ENCODE measurements at places on chromosomes 11 and 22.
A peak's percentile ranks its signal among the peaks of the same experiment; 100 is the strongest.

- DNase-seq: no peak
These were observed 39.9 kb downstream of the SERGEF start for GRCh38 chr11:17972987-17973386.

DNA sequence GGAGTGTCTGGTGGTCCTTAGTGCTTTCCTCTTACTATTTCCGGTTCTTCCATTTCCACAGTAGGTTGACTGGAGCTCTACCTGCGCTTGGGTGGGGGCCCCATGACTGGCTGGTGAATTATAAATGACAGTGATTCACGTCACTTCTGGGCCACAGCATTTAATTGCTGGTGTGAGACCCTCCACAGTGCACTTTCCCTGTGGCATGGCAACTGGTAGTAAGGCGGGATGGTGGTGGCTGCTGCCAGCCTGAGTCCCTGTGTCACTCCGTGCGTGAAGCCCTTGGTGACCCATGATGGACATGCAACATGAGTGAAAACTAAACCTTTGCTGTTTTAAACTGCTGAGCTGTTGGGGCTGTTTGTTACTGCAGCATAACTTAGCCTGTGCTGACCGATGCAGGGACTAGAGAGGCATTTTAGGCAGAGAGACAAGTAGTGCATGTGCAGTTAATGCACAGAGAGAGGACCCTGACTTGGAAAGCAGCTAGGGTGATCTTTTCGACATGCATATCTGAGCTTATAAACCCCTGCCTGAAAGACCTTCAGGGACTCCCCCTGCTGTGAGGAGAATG lies 3.1 kb downstream of the PRDM11 start:
- DNase-seq: no peak

DNA sequence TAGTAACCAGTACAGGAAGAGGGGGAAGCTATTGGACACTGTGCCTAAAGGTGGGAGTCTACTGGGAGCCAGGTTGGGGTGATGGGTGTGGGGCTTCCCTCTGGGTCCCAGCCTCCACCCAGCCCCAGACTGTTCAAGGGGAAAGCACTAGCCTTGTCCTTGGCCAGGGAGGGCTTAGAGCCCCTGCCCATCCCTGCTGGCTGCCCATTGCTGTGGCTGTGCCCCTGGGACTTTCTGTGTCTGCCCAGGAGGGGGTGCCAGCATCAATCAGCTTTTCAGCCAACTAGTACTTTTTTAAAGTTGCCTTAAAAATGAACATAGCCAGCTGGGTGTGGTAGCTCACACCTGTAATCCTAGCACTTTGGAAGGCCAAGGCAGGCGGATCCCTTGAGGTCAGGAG lies 19.9 kb downstream of the INCENP start:
- no peak for DNase-seq

- DNase-seq: peak; percentile 21
These were observed 674.1 kb downstream of the OPCML start for GRCh38 chr11:132858223-132858622.

DNA sequence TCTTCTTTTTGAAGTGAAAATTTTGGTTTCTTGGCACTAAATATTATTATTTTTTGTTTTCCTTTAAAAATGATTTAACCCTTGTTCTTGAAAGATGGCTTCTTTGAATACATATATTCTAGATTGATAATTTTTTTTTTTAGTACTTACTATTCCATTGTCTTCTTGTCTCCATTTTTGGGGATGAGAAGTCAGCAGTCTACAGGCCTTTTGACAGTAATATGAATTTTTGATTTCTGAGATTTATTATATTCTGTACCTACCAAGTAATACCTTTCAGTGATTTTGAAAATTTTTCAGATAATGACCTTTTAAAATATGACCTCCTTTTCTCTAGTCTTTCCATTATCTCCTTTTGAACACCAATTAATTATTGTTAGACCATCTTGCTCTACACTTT lies 294.1 kb upstream of the LARGE1 start:
- DNase-seq: no peak

DNA sequence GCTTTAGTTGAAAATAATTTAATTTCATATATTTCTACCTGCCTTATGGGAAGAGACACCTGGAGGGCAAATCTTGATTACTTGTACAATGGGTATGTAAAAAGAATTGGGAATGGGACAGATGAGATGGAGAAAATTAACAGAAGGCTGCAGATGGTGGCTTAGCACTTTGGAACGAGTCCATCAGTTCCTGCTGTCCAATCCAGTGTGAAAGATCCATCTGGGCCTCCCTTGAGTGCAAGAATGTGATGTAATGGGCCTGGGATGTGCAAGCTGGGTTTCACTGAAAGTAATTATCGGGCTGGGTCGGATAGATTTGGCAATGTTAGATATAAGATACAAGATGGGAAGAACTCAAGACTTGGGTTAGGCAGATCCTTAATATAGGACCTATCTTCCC lies 42.0 kb downstream of the CECR2 start:
- DNase-seq: no peak

DNA sequence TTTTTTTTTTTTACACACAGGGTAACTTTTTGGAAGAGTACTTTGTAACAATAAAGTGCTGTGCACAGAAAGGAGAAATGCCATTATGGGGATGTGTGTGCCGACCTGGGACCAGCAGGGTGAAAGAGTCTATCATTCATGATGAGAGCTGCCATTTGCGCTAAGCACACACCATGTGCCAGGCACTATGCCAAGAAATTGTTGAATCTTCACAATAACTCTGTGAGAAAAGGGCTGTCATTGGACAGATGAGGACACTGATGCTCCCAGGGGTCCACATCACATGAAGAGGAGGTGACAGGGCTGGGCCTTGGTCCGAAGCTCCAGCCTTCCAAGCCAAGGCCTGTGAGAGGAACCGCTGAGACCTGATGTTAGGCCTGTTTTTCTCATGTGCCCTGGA lies 5.6 kb downstream of the DUSP18 start:
- DNase-seq: no peak

GRCh38 chr11:47510209-47510608 lies 42.7 kb downstream of the CELF1 start:
- DNase-seq: no peak

- DNase-seq: no peak
These were observed 356.3 kb downstream of the FAT3 start for GRCh38 chr11:92580908-92581307.

DNA sequence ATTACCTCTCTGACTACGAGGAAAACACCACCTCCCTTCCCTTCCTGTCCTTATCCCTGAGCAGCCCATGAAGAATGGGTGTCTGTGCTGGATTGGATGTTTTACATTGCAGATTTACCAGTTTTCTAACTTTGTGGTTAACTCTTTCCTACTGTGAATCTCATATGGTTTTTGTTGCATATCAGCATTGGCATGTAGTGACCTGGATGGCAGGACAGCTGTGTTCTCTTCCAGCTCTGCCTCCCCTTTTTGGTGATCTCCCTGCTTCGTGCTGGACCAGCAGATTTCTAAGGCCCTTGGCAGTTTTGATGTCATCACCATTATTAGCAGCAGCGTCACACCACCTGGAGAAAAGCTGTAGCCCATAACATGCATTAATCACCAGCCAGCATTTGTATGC lies 26.7 kb downstream of the OR6Q1 start:
- no peak for DNase-seq

GRCh38 chr22:37423283-37423682 lies 4.0 kb downstream of the ELFN2 start:
- DNase-seq: no peak

DNA sequence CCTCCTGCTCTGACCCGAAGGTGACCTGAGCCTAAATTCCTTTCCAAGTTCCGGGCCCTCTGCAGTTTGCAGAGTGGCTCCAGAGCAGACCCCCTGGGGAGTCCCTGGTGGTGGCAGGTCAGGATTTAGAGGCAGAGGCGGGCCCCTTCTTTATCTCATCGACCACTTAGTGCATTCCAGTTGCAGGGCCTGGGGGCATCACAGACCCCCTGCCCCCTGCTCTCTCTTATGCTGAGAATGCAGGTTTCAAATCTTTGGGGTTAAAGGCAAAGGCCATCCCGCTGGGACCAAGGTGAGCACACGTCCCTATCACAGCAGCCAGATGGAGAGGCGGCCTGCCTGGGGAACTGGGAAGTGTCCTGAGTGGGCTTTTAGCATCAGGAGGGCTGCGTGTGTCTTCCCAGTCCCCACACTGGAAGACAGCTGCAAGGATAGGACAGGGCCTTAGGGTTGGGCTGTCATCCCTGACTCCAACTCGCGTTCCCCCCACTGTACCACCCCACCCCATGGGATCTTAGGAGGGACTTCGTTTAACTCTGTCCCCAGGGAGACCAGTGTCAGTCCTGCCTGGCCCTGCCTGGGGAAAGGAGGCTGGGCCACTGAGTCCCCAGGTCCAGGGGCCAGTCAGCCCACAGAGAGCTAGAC lies 11.3 kb downstream of the DERL3 start:
- no peak for DNase-seq

GRCh38 chr11:35305670-35306382 lies 113.5 kb downstream of the SLC1A2 start:
- DNase-seq: no peak

- peak; percentile 1 for DNase-seq
These were observed 7.3 kb upstream of the NCF4 start for GRCh38 chr22:36853407-36854099.

DNA sequence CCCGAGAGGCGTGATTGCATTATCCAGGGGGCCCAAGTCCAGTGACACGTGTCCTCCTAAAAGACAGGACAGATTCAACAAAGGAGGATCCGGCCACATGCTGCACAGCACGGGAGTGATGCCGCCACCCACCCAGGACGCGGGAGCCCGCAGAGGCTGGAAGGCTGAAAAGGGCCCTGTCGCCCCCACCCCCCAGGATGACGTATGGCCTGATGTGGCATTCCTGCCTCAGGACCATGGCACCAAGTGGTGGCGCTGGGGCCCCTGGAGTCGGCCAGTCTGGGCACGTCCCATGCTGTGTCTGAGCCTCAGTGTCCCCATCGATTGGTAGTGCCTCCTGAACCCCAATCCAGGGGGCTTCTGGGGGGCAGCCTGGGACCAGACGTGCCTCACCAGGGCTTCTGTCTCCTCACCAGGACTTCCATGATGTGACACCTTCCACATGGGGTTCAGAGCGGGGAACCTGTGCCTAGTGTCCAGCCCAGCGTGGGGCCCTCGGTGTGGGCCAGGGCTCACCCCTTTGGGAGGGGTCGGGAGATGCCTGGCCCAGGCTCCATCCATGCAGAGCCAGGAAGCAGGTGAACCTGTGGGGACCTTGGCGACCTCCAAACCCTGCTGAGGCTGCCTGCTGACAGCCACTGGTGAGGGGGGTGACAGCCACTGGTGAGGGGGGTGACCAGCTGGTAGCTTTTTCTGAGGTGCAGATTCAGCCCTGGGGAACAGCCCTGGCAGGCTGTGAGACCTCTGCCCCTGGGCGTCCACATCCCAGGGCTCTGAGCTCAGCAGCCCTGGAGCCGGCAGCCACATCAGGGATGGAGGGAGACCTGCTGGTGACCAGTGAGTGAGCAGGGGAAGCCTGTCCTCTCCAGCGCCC lies 75.3 kb downstream of the KCNQ1 start:
- DNase-seq: no peak

GRCh38 chr11:35836205-35836604 lies 107.7 kb upstream of the LDLRAD3 start:
- no peak for DNase-seq

DNA sequence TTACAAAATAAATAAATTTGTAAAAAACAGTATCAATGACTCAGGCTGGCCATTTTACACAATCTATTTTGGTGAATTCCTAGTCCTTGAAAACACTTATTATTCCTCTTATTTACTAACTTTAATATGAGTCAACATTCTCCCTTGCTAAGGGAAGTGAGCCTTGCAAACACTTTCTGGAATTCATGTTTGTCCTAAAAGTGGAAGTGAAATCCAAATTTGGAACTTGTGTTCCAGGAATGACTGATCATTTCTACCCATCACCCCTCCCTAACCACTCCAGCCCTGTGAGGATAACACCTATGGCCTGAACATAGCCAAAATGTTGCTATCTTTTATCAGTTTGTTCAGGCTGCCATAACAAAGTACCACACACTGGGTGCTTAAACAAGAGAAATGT lies 83.1 kb downstream of the OR5AK2 start:
- no peak for DNase-seq

GRCh38 chr11:87397011-87397865 lies 359.5 kb downstream of the TMEM135 start:
- no peak for DNase-seq

DNA sequence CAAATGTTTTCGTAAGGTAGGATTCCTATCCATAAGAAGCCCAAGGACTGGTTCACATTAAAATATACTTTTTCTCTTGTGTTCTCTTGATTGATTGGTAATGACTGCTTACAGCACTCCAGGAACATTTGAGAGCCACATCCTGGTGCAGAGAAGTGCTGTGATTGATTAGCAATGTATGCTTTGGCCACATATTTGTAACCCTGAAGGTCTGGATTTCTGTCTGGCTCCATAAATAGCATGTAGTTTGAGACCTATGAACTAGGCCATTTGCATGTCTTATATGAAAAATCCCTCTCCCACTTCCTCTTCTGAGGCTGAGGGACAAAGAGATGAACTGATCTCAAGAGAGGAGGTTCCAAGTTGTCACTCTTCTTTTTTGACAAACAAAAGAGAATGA lies 49.3 kb upstream of the CD44 start:
- DNase-seq: no peak

DNA sequence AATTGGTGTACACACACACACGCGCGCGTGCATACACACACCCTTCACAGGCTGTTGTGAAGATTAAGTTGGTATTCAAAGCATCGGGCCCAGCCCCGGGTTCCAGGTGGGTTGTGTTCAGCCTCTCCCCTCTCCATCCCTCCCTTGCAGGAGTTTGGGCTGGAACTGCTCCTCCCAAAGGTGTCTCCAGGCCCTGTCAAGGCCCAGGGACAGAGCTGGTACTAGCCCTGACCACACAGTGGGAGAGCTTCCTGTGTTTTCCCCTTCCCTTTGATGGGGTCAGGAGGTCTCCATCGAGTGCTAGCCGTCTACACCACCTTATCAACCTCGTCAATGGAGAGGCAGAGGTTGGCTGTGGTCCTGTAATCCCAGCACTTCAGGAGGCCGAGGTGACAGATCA lies 36.5 kb upstream of the CSNK1E start:
- DNase-seq: no peak

- no peak for DNase-seq
These were observed 21.1 kb upstream of the KLHL35 start for GRCh38 chr11:75453916-75454655.

DNA sequence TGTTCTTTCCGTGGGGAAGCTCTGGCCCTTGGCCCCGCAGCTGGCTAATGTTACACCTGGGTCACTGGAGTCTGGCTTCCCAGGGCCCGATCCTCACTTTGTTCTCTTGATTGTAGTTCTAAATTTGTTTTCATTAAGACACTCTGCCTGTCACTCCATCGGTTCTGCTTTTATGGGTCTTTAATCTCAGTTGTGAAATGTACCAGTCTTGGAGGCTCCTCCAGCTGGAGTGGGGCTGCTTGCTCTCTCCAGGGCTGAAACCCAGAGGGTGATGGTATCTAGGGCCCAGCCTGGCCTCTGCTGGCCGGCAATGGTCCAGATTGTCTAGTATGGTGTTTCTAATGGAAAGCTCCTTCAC lies 352.9 kb downstream of the TENM4 start:
- no peak for DNase-seq

- no peak for DNase-seq
These were observed 91.5 kb upstream of the BLID start for GRCh38 chr11:122207505-122207904.

- DNase-seq: no peak
These were observed 32.2 kb upstream of the GRIA4 start for GRCh38 chr11:105577641-105578040.

Measured in kidney glomerular epithelial cell (primary cell).